ENCODE measurements at places on chromosomes 3 and 15.

- DNase-seq = no peak
Measured at GRCh38 chr3:177287231-177287630, 89.9 kb upstream of the TBL1XR1 start.

- no peak for DNase-seq
Measured at GRCh38 chr15:31268108-31268501, 58.5 kb upstream of the KLF13 start.

- no peak for DNase-seq
Measured at GRCh38 chr15:57923750-57924149, 141.8 kb downstream of the ALDH1A2 start.

GRCh38 chr3:115685097-115685496 lies 61.8 kb downstream of the GAP43 start:
- no peak for DNase-seq

DNA sequence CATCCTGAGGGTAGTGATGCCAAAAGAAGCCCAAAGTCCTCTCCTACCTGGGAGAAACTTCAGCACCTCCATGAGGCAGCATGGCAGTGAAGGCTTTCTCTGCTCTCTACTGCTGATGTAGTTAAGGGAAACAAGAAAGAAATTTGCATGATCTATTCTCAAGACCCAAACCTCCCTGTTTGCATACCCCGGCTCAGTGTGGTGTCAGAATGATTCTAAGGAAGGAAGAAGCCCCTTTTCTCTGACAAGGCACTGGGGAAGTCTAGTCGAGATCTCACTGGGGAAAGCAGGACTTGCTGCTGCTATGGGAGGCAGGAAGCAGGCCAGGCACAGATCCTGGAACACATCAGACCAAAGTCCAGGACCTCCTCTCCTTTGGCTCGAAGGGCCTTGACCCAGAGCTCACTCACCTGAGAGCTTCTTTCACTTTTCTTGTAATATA lies 89.4 kb upstream of the ICE2 start:
- DNase-seq = no peak

GRCh38 chr3:115087512-115087911 lies 59.6 kb downstream of the ZBTB20 start:
- no peak for DNase-seq

DNA sequence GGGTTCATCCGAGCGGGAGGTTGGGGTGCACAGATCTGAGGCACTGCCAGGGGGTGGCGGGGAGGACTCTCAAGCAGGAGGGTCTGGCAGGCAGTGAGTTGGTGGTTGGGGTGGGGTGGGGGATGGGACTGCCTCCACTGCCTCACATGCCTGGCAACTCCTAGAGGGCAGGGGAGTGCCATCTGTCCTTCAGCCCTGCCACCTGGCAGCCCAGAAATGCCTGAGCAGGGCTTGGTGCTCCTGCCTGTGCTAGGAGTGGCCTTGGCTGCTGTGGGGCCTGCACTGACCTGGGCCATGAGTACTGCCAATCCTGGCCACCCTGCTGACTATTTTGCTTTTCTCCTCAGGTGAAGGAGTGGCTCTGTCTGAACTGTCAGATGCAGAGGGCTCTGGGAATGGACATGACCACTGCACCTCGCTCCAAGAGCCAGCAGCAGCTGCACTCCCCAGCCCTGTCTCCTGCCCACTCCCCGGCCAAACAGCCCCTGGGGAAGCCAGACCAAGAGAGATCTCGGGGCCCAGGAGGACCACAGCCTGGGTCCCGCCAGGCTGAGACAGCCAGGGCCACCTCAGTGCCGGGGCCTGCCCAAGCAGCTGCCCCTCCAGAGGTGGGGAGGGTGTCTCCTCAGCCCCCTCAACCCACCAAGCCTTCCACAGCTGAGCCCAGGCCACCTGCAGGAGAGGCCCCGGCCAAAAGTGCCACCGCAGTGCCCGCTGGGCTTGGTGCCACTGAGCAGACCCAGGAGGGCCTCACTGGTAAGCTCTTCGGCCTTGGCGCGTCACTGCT lies 32.0 kb upstream of the APEH start:
- no peak for DNase-seq

DNA sequence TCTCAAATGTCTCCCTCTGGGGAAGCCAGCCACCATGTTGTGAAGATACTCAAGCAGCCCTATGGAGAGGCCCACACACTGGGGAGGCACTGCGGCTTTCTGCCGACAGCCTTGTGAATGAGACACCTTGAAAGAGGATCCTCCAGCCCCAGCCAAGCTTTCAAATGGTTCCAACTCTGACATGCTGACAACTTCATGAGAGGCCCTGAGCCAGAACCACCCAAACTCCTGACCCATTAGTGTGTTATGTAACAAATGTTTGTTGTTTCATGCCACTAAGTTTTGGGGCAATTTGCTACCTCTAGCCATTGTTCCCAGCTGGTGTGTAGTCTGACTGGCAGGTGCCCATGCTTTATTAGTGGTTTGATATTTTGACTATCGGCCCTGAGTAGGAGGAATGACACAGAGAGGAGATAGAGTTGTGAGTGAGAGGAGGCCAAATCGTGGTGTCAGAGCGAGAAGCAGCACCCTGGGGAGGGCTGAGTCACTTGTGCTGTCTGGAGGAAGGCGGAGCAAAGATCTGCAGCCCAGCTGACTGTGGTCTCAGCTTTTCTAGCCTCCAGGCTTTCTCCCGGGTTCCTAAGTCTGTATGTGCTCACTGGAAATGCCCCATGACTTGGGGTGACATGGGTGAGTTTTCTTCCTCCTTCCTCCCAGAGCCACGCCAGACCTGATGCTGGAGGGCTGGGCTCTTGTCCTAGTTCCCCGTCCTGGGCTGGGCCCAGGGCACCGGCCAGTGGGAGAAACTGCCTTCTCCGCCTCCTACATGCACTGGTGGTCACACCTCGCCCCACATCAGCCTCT lies 56.7 kb upstream of the BLM start:
- DNase-seq = no peak

DNA sequence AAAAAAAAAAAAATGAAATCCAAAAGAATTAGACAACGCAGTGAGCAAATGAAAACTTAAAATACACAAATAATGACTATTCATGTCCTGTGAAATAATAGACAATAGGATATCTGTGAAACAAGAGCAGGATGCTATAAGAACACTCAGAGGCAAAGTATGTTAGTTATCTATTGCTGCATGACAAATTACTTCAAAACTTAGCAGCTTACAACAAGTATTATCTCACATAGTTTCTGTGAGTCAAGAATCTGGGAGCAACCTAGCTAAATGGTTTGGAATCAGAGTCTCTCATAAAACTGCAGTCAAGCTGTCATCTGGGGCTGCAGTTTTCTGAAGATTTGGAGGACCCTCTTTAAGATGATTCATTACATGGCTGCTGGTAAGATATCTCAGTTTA lies 36.5 kb upstream of the ZMAT3 start:
- DNase-seq = no peak

DNA sequence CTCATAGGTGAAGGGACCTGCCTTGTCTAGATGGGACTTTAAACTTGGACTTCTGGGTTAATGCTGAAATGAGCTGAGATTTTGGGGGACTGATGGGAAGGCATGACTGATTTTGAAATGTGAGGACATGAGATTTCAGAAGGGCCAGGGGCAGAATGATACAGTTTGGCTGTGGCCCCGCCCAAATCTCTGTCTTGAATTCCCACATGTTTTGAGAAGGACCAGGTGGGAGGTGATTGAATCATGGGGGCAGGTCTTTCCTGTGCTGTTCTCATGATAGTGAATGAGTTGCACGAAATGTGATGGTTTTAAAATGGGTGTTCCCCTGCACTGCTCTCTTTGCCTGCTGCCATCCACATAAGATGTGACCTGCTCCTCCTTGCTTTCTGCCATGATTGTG lies 42.8 kb downstream of the ILDR1 start:
- DNase-seq = no peak

DNA sequence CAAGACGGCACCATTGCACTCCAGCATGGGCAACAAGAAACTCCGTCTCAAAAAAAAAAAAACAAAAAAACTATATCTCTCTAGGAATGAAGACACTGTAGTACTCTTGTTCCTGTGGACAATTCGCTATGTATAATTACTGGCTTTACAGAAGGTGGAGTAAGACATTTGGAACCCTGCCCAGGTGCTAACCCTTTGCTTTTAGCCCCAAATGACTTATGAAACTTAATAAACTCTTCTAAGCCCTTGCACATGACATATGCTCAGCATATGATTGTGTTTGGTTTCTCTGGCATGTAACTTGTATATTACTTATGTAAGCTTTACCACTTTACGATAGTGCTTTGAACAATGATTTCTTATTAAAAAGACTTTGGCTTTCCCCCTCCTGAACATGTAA lies 27.3 kb upstream of the PRTG start:
- DNase-seq = no peak

- no peak for DNase-seq
Measured at GRCh38 chr3:38275658-38276057, 6.4 kb upstream of the SLC22A14 start.

- DNase-seq = no peak
Measured at GRCh38 chr15:62035256-62035924, 24.9 kb downstream of the VPS13C start.

DNA sequence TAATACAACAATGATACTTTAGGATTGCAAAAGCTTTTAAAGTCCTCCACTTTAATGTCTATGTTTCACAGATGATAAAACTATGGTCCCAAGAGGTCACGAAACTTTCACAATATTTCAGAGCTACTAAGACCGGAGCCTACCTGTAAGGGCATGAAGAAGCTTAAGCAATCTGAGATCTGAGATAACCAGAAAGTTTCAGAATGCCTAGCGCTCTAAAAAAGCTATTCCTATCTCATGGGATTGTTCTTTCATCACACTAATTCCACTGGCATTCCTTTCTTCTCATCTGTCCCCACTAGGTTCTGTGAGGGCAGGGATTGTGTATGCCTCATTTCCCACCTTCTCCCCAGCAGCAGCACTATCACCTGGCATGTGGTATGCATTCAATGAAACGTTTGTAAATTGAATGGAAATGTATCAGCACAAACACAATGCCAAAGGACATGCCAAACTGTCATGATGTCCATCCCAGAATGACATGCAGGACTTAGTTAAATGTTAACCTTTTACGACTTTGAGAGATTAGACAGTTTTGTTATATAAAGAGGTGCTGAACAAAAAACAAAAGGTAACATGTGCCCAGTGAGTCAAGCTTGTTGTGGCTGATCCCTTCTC lies 104.7 kb upstream of the NR2F2 start:
- no peak for DNase-seq

- DNase-seq = no peak
Measured at GRCh38 chr3:168034152-168034928, 61.4 kb downstream of the GOLIM4 start.

- DNase-seq = no peak
Measured at GRCh38 chr3:126784254-126784653, 80.2 kb downstream of the CHCHD6 start.

- no peak for DNase-seq
Measured at GRCh38 chr3:25441234-25441856, 13.3 kb downstream of the RARB start.

DNA sequence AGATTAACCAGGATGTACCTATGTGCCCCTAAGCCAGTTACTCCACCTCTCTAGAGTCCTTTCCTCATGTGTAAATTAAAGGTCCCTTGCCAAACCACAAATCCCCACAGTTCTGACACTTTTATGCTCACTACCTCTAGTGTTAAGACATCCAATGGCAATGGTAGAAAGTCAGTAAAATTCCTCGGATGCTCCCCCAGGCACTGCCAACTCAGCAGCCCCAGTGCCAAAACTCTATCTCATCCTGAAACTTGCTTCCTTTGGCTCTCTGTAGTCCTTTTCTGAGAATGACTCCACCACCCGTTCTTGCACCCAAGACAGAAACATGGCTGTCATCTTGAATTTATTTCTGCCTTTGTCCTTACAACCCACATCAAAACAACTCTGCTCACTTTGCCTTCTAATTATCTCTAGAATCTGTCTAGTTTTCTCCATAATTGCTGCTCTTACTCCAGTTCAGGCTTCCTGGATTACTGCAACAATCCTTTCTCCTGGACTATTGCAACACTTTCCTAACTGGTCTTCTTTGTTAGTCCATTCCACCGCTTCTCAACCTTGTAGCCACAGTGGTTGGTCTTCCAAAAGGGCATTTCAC lies 41.6 kb downstream of the MB21D2 start:
- no peak for DNase-seq

GRCh38 chr3:188792793-188793192 lies 379.0 kb upstream of the TPRG1 start:
- no peak for DNase-seq

DNA sequence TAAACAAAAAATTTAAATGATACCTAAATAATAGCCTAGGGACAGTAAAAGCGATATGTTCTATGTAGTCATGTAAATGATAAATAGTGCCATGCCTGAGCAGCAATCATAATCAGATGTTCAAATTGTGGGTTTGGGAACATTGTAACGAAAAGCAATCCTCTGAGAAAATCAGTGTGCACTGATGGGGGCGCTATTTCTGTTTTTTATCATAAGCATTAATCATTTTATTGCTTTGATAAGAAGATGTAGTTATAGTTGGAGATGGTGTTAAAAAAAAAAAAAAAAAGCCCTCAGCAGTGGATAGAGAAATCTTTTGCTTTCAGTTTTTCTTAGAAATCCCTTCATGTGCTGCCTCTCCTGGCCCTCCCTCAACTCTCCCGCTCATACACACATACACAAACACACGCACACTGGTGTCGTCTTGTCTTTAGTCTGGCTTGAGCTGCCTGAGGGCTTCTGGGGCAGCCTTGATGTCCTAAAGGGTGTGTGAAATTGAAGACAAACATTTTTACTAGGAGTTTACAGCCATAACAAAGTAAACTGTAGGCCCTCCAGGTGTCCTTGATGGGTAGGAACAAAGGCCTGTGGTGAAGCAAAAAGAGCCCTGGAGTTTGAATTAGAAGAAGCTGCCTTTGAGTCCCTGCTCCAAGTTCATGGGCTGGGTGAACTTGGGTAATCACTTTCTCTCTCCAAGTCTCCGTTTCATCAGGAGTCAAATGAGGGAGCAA lies 428.1 kb downstream of the SOX2 start:
- no peak for DNase-seq

- no peak for DNase-seq
Measured at GRCh38 chr3:183883291-183884096, 1.2 kb downstream of the PARL start.

DNA sequence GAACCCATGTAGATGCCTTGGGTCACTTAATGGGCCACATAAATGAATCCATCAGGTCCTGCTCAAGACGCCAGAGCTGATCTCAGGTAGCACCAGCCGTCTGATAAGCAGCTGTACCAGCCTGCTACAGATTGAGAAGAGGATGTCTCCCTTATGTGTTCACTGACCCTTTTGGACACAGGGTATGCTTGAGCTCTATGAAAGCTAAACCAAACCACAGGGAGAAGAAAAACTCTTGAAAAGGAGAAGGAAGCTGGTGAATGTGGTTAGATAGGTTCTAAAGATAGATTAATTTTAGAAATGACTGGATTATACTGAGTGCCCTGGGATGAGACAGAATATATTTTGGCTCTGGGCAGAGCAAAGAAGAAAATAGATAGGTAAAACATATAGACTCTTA lies 187.5 kb downstream of the SPATA16 start:
- no peak for DNase-seq

DNA sequence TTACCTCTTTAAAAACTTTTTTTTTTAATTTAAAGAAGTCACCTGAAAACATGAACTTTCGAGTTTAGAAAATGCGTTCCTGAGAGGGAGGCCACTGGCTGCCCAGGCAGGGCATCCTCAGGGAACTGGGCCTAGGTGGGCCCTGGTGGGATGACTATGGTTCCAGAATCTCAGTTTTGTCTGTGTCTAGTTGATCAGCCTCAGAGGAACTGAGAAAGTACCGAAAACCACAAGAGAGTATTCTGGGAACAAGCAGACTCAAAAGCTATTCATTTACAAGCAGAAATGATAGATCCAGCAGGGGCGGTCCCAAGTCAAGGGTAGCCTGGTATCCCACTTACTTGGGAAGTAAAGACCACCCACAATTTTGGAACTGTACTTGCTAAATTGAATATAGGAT lies 10.5 kb downstream of the WWTR1 start:
- no peak for DNase-seq

All from SHP77 treated with DMSO at 0.1 percent for 48 hours (cell line).